Stimulated activated naive B cell treated with anti-CD40 and anti-IgM and Interleukin-4, amounts not matched to agents 10 μg/mL and 1 μg/mL and 100 μg/mL, for 72 hours (primary cell): ENCODE measurements at places on chromosomes 7 and 10.

- no peak for DNase-seq
These were observed at the start of gene CACNB2 for GRCh38 chr10:18140149-18140956. CACNB2 (plus strand) TSS chr10:18140424.

DNA sequence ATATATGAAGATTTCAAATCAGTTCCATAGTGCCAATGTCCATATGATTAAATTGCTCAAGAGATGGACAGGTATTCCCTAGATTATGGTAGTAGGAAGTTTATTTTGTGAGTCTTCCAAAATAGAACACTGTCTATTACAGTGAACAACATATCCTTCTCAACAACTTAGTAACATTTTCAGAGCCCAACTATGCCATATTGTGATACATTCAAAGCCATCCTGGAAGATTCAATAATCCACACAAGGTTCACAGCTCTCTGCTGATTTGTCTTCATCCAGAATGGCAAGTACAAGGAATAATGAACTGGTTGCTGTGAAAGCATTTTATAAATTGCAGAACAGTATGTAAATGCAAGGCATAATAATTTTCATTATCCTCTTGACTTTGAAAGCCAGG is 213.9 kb downstream of the CHRM2 start:
- DNase-seq: no peak

DNA sequence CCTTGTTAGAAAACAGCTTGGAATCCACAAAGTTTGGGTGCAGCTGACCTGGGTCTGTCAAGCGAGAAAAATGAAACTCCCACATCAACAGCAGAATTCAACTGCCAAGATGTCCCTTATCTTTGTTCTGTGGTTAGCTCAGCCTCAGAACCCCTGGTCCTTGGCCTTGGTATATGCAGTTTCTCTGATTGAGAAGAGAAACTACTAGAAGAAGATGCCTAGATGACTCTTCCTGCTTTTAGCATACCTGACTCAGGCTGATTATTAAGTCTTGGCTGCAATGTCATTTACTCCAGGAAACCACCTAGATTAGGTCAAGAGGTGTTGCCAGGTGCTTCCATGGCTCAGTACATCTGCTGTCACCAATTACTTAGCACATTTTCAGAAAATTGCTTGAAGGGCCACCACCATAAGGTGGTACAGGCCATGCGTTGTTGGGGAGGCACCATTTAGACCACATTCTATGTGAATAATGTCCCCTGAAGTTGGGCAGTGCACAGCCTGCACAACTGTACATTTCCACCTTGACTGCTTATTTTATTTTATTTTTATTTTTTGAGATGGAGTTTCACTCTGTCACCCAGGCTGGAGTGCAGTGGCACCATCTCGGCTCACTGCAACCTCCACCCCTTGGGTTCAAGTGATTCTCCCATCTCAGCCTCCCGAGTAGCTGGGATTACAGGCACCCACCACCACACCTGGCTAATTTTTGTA is 59.4 kb upstream of the ZNF438 start:
- DNase-seq: peak; percentile 41

- DNase-seq: no peak
These were observed 497.3 kb downstream of the SORCS3 start for GRCh38 chr10:105138358-105138757.

DNA sequence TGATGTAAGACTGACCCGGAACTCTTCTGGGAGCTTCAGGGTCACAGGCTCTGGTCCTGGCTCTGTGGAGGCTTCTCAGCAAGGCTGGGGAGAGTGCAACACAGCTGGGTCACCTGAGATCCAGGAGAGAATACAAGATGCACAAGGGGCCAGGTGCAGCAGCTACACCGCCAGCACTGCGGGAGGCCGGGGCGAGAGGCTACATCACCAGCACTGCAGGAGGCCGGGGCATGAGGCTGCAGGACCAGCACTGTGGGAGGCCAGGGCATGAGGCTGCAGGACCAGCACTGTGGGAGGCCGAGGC is 44.3 kb downstream of the PDGFA start:
- DNase-seq: no peak

DNA sequence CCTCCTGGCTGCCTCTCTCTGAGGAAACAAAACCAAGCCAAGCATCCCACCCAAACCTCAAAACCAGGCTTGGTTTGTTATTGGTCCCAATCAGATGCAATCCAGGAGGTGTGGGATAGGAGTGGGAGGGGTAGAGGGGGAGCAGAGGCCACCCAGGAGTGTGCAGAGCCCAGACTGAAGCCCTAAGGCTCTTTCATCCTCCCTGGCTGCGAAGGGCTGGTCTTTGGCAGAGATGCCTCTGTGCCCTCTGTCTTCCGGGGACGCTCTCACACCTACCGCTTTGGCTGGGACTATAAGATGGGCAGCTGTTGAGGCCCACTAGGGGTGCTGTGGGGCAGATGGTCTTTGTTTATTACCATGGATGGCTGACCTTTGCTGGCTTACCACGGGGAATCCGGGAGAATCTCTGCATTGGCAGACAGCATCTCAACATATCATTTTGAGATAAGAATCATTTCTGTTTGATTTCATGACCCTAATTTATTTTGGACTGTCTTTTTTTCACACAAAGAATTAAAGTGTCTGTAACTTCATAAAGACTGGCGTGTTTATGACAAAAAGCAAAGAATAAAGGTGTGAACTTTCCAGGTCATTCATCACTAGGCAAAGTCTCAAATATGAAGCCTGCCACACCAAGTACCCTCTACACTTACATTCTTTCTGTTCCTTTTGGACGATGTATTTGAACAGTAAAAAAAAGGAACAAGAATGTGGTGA is 6.5 kb upstream of the DENND2A start:
- DNase-seq: no peak

DNA sequence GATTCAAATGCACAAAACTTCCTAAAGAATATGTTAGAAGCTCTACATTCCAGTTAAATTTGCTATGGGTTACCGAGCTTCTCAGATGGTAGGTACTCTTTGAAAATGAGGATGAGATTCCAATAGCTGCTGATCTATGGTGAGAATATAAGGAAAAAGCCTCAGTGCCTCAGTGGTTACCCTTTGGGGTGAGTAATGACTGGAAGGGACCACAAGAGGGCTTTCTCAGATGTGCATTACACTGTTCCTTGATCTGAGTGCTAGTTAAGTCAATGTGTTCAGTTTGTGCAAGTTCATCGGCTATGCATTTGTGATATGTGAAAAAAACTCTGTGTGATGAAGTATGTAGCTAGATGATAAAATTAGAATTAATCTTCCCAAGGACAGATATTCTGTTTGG is 3.5 kb downstream of the NRCAM start:
- no peak for DNase-seq

GRCh38 chr10:22589851-22590514 is 124.4 kb downstream of the PIP4K2A start:
- no peak for DNase-seq

GRCh38 chr10:6756716-6757115 is 176.6 kb upstream of the PRKCQ start:
- no peak for DNase-seq

- DNase-seq: no peak
These were observed 22.6 kb upstream of the SIRT1 start for GRCh38 chr10:67861750-67862432.

DNA sequence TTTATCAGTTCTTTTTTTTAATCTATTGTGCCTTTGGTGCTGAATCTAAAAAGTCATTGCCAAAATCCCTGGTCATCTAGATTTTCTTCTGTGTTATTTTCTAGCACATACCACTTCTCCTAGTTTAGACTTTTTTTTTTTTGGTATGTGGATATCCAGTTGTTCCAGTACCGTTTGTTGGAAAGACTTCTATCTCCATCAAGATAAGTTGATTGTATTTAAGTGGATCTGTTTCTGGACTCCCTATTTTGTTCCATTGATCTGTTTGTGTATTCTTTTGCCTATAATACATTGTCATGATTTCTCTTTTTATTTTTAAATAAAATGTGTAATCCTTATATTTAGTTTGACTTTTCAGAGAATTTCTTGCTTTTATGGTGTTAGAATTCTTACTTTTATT is 35.5 kb downstream of the RSBN1L start:
- DNase-seq: no peak

GRCh38 chr10:15379078-15379477 is 8.0 kb upstream of the FAM171A1 start:
- DNase-seq: no peak

- peak; percentile 78 for DNase-seq
These were observed 5.7 kb downstream of the ARPC1B start for GRCh38 chr7:99380032-99380822.

- DNase-seq: no peak
These were observed 8.5 kb downstream of the CLIP2 start for GRCh38 chr7:74297516-74298233.

DNA sequence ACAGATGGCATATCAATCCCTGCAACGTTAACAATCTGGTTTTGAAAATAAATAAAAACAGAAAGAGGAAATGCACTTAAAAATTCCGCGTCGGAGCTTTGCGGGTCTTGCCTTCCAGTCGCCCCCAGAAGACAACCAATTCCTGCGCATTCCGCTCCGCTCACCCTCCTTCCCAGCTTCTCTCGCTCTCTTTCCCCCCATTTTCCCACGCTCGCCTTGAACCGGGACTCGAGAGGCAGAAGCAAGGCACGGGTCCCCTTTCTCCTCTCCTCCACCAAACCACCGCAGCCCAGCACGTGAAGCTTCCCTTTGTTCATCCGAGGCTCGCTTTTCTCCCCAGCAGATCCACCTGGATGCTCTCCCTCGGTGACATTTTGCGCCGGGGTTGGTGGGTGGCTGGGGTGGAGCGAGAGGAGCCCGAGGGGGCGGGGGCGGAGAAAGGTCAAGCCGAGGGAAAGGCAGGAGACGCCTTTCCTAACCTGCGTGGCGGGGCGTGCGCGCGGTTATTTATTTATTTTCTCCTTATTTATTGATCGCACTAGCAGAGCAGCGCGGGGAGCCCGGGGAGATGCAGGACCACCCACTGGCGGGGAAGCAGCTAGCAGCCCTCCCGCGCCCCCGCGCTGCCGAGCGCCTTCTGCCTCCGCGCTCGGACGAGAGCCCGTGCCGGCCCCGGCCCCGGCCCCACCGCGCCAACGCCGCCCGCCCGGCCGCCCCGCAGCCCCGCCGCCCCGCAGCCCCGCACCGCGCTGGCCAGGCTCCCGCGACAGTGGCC is at the start of gene KCND2:
Gene KCND2 (plus strand): TSS at position 475 of the 775 bp plus-strand sequence.
- DNase-seq: no peak

- DNase-seq: no peak
These were observed 8.8 kb downstream of the INPP5F start for GRCh38 chr10:119734396-119735332.

DNA sequence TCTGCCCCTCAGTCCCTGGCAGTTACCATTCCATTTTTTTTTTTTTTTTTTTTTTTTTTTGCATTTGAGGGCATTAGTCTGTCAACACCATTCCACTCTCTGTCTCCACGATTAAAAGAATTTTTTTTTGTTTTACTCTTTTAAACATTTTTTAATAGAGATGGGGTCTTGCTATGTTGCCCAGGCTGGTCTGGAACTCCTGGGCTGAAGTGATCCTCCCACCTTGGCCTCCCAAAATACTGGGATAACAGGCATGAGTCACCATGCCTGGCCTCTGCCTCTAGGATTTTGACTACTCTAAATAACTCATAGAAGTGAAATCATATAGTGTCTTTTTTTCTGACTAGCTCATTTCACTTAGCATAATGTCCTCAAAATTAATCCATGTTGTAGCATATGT is 16.5 kb upstream of the CLDN3 start:
- no peak for DNase-seq

DNA sequence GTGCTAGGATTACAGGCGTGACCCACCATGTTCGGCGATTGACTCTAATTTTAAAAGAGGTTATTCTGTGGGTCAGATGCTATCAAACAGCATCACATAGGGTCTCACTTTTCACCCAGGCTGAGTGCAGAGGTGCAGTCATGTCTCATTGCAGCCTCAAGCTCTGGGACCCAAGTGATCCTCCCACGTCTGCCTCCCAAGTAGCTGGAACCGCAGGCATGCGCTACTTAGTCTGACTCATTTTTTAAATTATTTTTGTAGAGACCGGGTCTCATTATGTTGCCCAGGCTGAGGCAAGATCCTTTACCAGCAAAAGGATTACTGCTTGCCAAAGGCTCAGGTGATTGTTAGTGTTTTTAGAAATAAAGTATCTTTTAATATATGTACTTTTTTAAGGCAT is 42.9 kb upstream of the STOX1 start:
- no peak for DNase-seq

- DNase-seq: no peak
These were observed 121.6 kb downstream of the ALOX5 start for GRCh38 chr10:45495438-45496152.

DNA sequence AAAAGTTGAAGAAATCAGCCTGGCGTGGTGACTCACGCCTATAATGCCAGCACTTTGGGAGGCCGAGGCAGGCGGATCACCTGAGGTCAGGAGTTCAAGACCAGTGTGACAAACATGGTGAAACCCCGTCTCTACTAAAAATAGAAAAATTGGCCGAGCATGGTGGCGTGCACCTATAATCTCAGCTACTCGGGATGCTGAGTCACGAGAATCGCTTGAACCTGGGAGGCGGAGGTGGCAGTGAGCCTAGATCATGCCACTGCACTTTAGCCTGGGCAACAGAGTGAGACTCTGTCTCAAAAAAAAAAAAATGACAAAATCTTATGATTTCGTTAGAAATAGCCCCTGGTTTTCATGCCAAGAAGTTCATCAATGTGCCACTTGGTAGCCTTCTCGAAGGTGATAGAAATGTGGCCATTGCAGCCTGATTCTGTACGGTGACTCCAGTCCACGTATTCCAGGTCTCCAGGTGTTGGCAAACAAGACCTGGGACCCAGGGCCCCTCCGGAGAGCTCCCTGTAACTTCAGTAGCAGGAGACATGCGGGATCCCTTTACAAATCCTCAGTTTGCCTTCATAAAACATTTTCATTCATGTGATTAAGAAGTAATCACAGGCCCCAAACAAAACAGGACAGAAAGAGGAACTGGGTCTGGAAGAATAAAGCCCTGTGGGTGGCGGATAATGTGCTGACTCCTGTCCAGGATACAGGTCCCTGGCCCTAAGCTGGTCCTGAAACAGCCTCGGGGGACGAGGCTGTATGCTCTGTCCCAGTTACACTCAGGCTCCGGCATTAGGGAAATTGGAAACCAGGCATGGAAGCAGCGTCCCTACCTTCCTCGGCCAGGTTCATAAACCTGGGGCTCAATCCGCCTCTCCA is 207.3 kb upstream of the SH2B2 start:
- DNase-seq: no peak

- no peak for DNase-seq
These were observed 79.1 kb downstream of the PRTFDC1 start for GRCh38 chr10:24873281-24873683.

DNA sequence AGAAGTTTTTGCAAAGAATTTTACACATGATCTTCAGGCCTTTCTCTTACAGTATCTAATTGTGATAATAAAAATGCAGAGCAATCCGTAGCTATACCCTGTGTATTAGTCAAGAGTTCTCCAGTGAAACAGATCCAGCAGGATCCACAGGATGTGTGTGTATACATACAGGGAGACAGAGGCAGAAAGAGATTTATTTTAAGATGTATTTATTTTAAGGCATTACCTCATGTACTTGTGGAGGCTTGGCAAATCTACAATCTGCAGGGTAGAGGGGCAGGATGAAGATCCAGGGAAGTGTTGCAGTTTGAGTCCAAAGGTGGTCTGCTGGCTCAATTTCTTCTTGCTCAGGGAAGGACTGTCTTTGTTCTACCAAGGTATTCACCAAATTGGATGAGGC is 41.7 kb downstream of the ARHGAP12 start:
- no peak for DNase-seq
